T-cell (primary cell): ENCODE measurements at places on chromosomes 5 and 9.

DNA sequence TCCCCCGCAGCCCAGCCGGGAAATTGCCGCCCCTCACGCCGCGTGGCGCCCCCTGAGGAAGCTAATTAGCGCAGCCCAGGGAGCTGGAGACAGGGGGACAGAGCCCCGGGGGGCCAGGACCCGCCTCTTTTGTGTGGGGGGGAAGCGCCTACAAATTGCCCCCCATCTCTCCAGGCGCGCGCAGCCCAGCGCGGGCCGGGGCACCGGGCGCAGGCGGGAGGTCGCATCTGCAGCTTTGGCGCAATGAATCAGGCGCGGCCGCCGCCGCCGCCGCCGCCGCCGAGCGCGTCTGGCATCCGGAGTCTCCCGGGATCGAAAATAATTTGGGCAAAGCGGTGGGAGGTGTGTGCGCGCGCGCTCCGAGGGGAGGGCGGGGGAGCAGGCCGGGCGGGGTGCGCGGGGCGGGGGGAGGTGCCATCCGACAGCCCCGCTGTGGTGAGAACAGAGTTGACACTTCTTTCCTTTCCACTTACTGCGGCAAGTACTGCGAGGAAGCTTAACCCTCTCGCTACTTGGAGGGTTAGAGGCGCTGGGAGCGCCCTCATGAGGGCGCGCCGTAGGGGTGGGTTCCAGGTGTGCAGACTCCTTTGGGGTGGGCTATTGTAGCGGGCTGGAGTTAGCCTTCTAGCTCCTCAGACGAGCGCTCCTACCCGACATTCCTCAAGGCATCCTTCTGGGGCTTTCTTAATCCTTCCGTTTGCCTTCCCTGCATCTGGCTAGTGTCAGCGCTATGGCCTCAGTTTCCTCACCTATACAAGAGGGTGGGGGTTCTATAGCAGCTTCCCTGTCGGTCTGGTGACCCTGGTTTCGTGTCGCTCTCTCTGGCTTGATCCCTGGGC lies 63.1 kb downstream of the CXXC5 start:
- DNase-seq = peak; percentile 62

GRCh38 chr5:129174480-129174879 lies 79.9 kb downstream of the ISOC1 start:
- DNase-seq = no peak

GRCh38 chr5:123817267-123817666 lies 305.3 kb downstream of the CSNK1G3 start:
- DNase-seq = no peak

- no peak for DNase-seq
These were observed 256.7 kb upstream of the CD180 start for GRCh38 chr5:67453111-67453905.

GRCh38 chr5:59421986-59422941 lies 471.3 kb downstream of the PDE4D start:
- DNase-seq = no peak

GRCh38 chr5:178293815-178294214 lies 61.2 kb upstream of the PHYKPL start:
- DNase-seq = no peak

DNA sequence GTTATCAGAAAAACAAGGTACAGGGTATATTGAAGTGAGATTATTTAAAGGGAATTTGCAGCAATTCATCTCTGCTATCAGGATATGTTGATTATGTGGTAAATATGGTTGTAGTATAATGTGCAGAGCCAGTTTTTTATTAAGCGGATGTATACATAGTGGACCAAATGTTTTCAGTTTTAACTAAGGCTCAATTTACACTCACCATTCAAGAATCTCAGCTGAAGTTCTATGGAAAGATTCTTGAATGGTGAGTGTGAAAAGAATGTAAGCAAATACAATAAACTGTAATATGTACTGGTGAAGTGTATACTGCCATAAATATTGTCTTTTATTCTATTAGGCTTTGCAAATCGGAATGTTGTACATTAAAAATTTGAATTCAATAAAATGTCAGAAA lies 895.9 kb upstream of the CDH10 start:
- DNase-seq = no peak

DNA sequence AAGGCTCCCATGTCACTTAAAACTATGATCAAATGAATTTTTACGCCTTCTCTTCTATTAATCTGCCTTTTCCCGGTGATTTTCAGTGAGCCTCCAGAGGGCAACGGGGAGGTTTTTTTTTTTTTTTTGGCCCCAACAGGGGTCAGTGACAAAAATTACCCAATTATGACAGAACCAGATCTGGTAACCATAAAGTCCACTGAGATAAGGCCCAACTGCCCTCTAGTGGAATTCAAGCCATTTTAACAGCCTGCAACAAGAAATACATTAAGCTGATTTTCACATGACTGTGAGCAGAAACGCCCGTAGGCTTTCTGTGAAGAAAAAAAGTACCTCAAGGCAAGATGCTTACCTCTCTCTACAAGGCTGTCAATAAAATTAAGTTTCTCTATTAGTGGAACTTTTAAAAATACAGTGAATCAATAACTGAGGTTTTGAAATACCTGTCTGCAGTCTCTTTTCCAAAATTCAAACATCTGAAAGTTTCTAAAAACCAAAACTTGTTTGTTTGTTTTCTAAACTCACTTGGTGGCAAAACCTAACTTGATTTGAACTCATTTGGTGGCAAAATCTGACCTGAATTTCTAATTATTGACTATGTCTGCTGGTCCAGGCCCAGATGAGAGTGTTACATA lies 49.7 kb upstream of the FST start:
- no peak for DNase-seq

GRCh38 chr9:127313042-127313560 lies 48.5 kb downstream of the GARNL3 start:
- DNase-seq = no peak

- DNase-seq = no peak
These were observed 98.8 kb upstream of the BASP1 start for GRCh38 chr5:17118631-17119030.

- no peak for DNase-seq
These were observed 246.6 kb downstream of the FSTL4 start for GRCh38 chr5:133365738-133366137.

DNA sequence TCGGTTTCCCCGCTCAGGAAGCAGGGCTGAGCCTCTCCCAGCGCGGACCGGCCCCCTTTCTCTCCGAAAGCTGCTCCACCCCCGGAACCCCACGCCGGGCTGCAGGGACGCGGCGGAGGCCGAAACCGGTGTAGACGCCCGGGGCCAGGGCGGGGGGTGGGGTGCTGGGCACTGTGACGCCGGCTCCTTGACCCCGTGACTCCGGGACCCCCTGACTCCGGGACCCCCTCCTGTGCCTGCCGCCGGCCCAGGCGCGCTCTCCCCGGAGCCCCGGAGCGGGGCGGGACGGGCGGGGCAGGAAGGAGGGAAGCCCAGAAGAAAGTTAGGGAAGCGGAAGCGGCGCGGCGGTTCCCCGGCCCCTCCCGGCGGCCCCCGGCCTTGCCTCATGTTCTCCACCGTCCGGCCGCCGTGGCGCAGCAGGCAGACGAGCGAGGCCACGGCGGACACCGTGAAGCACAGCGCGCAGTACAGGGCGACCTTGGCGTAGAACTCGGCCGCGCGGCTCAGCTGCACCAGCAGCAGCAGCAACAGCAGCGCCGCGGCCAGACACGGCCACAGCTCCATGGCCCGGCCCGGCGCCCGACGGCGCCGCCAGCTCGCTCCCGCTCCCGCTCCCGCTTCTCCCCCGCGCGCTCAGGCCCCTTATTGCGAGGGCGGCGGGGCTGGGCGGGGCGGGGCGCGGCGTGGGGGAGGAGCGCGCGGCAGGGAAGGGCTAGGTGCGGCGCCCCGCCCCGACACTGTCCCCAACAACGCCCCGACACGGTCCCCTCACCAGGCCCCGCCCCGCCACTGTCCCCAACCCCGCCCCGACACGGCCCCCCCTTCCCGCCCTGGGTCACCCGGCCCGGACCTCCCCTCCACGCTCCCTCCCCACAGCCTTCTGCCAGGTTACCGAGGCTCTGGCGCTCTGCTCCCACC lies at the start of gene AGPAT2:
Gene AGPAT2 (minus strand): TSS at position 664 of the 918 bp plus-strand sequence. CDS start 100 bp downstream, at position 564.
- DNase-seq = no peak

GRCh38 chr5:74289238-74289637 lies 351.3 kb downstream of the ENC1 start:
- DNase-seq = no peak

DNA sequence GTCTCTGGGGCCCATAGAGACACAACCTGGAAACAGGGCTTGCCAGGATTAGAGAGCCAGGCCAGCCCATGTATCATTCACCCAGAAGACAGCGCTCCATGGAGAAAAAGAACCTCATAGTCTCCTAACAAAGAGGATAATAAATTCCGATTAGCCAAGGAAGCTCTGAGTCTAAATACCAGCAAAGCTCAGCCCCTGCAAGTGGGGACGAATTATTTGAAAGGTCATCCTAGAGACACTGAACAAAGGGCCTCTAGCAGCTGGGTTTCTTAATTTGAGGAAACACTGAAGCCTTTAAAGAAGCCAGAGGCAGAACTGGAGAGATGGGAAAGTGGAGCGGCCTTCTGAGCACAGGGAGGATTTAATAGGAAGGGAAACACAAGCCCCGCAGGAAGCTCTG lies 287.1 kb upstream of the ZNF462 start:
- DNase-seq = no peak

GRCh38 chr9:137610944-137611343 lies 5.5 kb downstream of the ARRDC1 start:
- no peak for DNase-seq

DNA sequence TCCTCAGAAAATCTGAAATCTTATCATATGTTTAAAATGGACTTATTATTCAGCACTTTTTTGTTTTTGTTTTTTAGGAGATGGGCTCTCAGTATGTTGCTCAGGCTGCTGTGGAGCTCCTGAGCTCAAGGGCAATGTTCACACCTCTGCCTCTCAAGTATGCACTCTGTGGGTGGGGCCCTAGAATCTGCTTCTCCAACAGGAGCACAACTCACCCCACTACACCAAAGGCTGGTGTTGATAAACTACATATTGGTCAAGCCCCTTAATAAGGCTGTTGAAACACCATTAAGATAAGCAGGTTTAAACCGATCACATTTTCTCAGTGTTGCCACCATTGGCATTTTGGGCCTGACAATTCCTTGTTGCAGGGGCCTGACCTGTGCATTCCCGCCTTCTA lies 131.6 kb downstream of the FANCC start:
- no peak for DNase-seq

DNA sequence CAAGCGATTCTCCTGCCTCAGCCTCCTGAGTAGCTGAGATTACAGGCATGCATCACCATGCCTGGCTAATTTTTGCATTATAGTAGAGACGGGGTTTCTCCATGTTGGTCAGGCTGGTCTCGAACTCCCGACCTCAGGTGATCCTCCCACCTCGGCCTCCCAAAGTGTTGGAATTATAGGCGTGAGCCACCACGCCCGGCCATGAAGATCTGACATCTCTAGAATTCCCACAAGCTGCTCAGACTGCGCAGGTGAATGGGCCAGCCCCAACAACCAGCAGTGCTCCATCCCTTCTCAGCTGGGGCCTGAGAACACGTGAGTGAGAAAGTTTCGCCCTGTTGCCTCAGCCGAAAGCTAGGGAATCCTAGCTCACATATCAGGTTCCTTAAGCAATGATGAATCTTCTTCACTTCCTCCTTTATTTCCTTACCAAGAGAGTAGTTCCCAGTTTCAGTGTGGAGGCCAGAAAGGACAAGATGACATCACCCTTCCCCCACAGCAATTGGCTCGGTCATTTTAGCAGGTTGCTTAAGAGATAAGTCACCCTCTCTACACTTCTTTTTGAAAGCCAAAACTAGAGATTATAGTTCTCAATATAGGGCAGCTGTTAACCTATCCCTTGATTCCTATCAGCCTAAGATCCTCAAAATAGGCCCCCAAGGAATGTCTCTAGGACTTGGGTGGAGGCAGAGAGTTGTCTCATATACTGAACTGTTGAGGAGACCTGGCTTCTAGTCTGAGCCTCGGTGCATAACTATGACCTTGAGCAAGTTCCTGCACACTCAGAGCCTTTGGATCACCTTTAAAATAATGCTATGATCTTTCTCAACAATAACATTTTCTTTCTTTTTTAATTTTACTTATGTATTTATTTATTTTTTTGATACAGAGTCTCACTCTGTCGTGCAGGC lies 23.9 kb upstream of the PPP2CA start:
- no peak for DNase-seq

DNA sequence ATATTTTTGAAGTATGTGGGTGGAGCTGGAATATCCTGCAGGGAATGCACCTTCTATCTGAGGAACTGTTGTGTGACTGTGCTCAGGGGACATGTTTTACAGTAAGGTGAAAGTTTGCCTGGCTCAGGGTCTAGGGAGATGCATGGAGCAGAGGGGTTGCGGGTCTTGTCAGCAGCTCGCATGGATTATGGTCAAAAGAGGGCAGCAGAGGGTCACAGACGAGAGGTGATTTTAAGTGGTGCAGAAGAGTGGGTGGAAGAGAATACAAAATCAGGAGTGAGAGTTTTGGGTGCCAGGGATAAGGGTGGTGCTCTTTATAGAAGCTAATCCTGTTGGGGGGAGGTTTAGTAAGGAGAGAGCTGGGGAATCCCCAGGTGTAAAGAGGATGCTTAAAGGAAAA lies 53.5 kb upstream of the GRIN3A start:
- no peak for DNase-seq

GRCh38 chr5:60743511-60744314 lies 43.7 kb upstream of the DEPDC1B start:
- DNase-seq = no peak

DNA sequence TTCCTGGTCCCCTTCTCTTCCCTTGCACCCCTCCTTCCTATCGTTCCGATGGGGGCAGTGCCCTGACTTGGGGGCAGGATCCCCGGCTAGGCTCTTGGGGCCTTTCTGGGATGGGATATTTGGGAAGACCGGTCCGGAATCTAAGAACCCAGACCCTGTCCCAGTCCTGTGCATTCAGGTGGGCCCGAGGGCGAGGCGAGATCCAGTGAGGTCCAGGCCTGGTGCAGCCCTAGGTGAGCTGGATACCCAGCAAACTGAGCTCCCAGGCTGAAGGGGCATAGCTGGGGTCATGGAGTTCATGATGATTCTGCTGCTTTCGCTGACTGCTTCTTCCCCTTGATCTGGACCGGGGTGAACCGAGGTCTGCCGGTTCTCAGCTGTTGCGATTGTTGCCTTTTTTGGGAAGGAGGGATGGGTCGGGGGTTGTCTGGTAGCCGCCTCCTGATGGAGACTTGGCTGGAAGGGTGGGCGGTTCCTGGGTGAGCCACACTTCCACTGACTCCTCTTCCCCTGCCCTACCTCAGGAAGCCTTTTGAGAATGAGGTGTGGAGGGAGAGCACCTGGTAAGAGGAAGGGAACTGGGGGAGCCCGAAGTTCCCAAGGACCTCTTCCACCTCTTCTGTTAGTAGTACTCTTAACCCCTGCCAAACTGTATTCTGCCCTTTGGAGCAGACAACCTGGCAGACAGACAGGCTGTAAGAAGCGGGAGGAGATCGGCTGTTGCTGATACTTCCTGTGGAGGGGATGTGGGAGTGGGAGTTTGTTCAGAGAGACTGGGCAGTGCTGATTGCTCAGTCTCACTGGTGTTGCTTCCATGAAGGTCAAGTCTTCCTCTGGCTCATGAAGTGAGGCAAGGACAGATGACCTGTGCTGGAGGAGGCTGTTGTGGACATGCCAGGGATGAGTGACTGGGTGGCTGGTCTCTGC lies 1.0 kb downstream of the LRRC8A start:
- DNase-seq = no peak

- DNase-seq = no peak
These were observed 106.3 kb downstream of the KDM4C start for GRCh38 chr9:6864102-6864501.

- DNase-seq = no peak
These were observed 30.0 kb upstream of the ANKH start for GRCh38 chr5:14901462-14902051.

- DNase-seq = no peak
These were observed 643 bp downstream of the PLEKHG4B start for GRCh38 chr5:92401-93220.

GRCh38 chr9:104879555-104880309 lies 48.2 kb downstream of the ABCA1 start:
- DNase-seq = no peak
